Head of caudate nucleus (tissue), 42 donors: ENCODE measurements at places on chromosomes 7 and 10.

DNA sequence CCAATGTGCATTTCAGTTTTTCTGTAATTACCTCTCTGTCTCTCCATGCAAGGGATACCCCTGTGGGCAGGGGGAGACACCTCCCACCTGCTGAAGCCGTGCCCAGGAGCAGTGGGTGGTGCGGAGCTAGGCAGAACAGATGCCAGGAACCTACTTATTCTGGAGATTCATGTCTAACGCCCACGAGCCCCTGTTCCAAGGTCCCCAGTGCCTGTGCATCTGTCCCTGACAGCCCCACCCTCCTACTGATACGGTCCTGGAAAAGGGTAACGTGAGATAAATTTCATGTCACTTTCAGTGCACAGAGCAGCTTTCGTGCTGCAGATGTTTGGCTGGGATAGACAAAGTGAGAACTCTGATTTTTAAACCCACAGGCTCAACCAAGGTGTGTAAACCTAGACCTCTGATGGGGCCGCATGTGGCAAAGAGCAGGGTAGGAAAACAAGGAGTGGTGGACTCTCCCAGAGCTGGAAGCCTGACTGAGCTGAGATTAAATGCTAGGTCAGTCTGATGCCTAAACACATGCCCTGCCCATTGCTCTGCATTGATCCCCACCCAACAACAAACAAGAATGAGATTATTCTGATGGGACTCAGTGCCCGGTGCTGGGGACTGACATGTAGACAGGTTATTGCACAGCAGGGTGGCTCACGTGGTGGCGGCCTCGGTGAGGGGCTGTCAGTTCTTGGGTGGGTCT lies 123.6 kb upstream of the GDF10 start:
- no peak for DNase-seq

DNA sequence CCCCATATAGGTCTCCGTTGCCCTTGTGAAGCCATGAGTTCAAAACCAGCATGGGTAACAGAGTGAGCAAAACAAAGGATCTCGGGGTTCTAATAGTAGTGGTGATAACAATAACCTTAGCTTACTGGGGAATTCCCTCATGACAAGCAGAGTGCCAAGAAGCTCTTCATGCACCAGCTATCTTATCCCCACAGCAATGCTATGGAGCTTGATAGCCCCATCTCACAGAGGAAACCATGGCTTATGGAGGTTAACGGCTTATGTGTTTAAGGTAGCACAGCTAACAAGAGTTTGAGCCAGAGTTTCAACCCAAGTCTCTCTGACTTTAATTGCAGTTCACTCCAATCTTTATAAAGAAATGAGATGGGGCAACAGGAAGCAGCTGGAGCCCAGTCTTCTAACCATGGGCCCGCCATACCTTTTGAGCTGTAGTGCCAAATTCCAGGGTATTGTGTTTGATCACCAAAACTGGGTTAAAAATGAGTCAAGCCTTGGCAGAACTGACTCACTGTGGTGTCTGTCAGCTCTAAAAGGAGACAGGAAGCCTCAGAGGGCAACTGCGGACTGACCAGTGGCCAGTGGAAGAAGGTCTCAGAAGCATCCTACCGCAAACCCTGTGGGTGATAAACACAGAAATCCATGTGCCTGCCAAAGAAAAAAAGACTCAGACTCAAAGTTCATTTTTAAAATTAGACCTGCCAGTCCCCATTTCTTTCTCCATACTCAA lies 16.5 kb upstream of the PLAU start:
- DNase-seq = no peak

- DNase-seq = no peak
Observed at GRCh38 chr10:80283119-80283518, 6.3 kb downstream of the MAT1A start.

DNA sequence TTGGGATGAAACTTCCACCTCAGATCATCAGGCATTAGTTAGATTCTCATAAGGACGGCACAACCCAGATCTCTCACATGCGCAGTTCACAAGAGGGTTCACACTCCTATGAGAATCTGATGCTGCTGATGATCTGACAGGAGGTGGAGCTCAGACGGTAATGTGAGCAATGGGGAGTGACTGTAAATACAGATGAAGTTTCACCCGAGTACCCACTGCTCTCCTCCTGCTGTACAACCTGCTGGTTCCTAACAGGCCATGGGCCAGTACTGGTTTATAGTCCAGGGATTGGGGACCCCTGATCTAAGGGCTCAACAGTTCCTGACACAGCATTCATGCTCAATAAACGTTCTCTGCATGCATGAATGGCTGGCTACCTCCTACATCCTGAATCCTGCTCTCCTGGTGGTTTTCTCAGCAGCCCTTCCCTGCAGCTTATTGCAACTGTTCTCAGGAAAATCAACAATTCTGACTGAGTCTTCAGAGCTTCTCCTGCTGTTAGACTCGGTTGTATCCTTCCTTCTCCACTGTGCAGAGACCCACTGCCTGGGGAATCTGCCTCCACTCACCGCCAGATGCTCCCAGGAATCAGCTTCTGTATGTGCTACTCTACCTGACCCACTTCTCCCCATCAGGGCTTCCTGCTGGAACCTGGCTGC lies 17.4 kb downstream of the PDE6C start:
- DNase-seq = no peak
